ENCODE measurements at places on chromosomes 2 and 18. TPM values are rescaled to one million over a fixed set of nuclear protein-coding genes. Genes with fewer than 3 reads are reported as not detected.
A peak's percentile ranks its signal among the peaks of the same experiment; 100 is the strongest.

The ABHD1 gene
- total RNA-seq, result 0.09 TPM

GRCh38 chr18:49814147-49814499, 790 bp upstream of the ACAA2 start:
- H3K36me3 ChIP-seq, result no peaks in the 10 kb centered on the region
- DNase-seq, result peak; percentile 77
- peak overlapping the region; percentile 97 for H3K27ac ChIP-seq
- H3K27me3 ChIP-seq, result no peaks in the 10 kb centered on the region
- peak overlapping the region; percentile 67 for H3K4me3 ChIP-seq

DNA sequence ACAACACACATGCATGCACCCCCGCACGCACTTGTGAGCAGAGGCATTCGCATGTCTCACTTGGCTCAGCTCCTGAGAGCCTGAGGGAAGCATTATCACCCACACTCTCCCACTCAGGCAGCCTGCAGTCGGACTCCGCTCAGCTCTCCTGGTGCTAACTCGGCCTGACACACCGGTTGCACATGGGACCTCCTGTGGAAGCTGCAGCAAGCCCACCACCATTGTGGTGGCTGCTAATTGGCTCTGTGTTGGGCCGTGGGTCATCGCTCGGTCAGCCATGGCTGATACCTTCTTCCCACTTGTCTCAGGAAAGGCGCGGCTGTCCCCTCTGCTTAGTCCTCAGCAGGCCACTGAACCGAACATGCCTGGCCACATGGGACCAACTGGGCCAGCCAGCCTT, 13.7 kb upstream of the TEX261 start:
- H3K4me1 ChIP-seq, result no peaks in the 10 kb centered on the region
- no peak for DNase-seq
- no peak overlapping the region for H3K27ac ChIP-seq
- H3K4me3 ChIP-seq, result no peak overlapping the region
- H3K36me3 ChIP-seq, result no peaks in the 10 kb centered on the region
- peaks cover 4% of the 10 kb centered on the region for H3K27me3 ChIP-seq

The FKBP1B gene
- total RNA-seq, result 2.8 TPM

The TUBB8B gene
- total RNA-seq, result not detected

All from muscle of leg (tissue), 16 donors.